ENCODE measurements at places on chromosomes 16 and 17. TPM values are rescaled to one million over a fixed set of nuclear protein-coding genes. Genes with fewer than 3 reads are reported as not detected.

GRCh38 chr16:56203052-56203451, 11.8 kb downstream of the GNAO1 start:
- DNase-seq = no peak
- H3K4me3 ChIP-seq = no peak overlapping the region
- H3K27me3 ChIP-seq = no peaks in the 10 kb centered on the region
- no peak overlapping the region for H3K27ac ChIP-seq

GRCh38 chr16:67240506-67240905, 6.8 kb downstream of the FHOD1 start:
- no peak for DNase-seq
- H3K36me3 ChIP-seq = peaks cover 42% of the 10 kb centered on the region
- H3K27ac ChIP-seq = peak overlapping the region; percentile 44
- no peak overlapping the region for H3K4me3 ChIP-seq
- H3K27me3 ChIP-seq = no peaks in the 10 kb centered on the region

The SYNGR3 gene
- 0.81 TPM for total RNA-seq

The SLC2A4 gene
- not detected for total RNA-seq

- no peak for DNase-seq
- no peak overlapping the region for H3K27ac ChIP-seq
- peaks cover 5% of the 10 kb centered on the region for H3K4me1 ChIP-seq
- H3K36me3 ChIP-seq = no peaks in the 10 kb centered on the region
These were observed 6.8 kb downstream of the AXIN2 start for GRCh38 chr17:65554553-65555223.

GRCh38 chr16:84175350-84176081, 11.3 kb downstream of the TAF1C start:
- no peak overlapping the region for H3K4me3 ChIP-seq
- peaks cover 2% of the 10 kb centered on the region for H3K36me3 ChIP-seq
- DNase-seq = peak; percentile 52

The EFNB3 gene
- 1.1 TPM for total RNA-seq

- H3K36me3 ChIP-seq = peaks cover 2% of the 10 kb centered on the region
- no peaks in the 10 kb centered on the region for H3K27me3 ChIP-seq
These were observed 189.8 kb downstream of the KATNIP start for GRCh38 chr16:27739606-27740357.

GRCh38 chr17:41777574-41778188, 8.8 kb downstream of the JUP start:
- peaks cover 45% of the 10 kb centered on the region for H3K4me1 ChIP-seq
- H3K36me3 ChIP-seq = no peaks in the 10 kb centered on the region
- H3K27me3 ChIP-seq = no peaks in the 10 kb centered on the region
- H3K4me3 ChIP-seq = no peak overlapping the region
- H3K27ac ChIP-seq = peak overlapping the region; percentile 97
- DNase-seq = peak; percentile 100

GRCh38 chr17:6539871-6540270, 16.5 kb downstream of the PITPNM3 start:
- no peaks in the 10 kb centered on the region for H3K27me3 ChIP-seq
- H3K4me3 ChIP-seq = no peak overlapping the region
- no peaks in the 10 kb centered on the region for H3K4me1 ChIP-seq
- no peaks in the 10 kb centered on the region for H3K36me3 ChIP-seq
- no peak overlapping the region for H3K27ac ChIP-seq
- no peak for DNase-seq

DNA sequence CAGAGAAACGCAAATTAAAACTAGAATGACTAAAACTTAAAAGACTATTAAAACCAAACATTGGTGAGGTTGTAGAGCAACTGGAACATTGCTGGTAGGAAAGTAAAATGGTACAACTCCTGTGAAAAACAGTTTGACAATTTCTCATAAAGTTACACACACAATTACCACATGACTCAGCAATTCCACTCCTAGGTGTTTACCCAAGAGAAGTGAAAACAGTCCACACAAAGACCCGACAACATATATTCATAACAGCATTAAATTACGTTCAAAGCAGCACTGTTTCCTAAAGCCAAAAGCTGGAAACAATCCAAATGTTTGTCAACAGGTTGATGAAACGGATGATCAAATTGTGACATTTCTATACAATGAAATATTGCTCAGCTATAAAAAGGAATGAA, 26.5 kb upstream of the ALOX12 start:
- H3K27me3 ChIP-seq = peaks cover 2% of the 10 kb centered on the region
- DNase-seq = peak; percentile 14
- H3K27ac ChIP-seq = no peak overlapping the region
- no peak overlapping the region for H3K4me3 ChIP-seq

- H3K27ac ChIP-seq = no peak overlapping the region
- peaks cover 52% of the 10 kb centered on the region for H3K36me3 ChIP-seq
- H3K27me3 ChIP-seq = no peaks in the 10 kb centered on the region
- no peak overlapping the region for H3K4me3 ChIP-seq
These were observed 26.7 kb downstream of the PLD6 start for GRCh38 chr17:17179371-17179827.

DNA sequence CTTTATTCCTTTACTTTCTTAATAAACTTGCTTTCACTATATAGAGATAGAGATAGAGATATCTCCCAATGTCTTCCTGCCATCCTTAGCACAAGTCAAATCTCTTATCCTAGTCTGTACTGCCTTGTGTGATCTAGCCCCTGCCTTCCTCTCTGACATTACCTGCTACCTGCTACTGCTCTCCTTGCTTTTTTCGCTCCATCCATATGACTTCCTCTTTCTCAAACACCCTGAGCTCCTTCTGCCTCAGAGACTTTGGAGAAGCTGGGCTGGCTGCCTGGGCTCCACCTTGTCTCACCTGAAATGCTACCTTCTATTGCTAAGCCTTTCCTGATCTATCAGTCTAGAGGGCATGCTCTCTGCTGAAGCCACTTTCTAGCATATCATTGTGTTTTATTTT, 24.7 kb upstream of the WSB1 start:
- H3K4me1 ChIP-seq = peaks cover 17% of the 10 kb centered on the region
- H3K4me3 ChIP-seq = no peak overlapping the region
- no peak for DNase-seq
- H3K27ac ChIP-seq = no peak overlapping the region

The TMEM88 gene
- 39.2 TPM for total RNA-seq

DNA sequence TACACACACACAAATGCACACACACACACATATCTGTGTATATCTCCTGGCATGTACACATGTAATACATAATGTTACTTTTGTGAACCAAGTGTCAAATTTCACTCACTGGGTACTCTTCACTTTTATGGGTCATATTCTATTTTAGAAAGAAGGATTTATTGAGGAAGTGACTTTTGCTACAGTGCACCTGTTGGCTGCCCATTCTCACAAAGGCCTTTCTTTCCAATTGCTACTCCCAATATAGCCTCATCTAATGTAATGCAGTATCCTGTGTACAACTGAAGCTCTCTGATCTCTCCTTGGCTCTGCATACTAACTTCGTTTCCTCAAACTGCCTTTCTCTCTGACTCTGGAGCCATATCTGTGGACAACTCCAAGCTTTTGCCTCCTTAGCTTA, 107.5 kb downstream of the ABCA8 start:
- no peak overlapping the region for H3K4me3 ChIP-seq
- H3K27me3 ChIP-seq = no peaks in the 10 kb centered on the region

DNA sequence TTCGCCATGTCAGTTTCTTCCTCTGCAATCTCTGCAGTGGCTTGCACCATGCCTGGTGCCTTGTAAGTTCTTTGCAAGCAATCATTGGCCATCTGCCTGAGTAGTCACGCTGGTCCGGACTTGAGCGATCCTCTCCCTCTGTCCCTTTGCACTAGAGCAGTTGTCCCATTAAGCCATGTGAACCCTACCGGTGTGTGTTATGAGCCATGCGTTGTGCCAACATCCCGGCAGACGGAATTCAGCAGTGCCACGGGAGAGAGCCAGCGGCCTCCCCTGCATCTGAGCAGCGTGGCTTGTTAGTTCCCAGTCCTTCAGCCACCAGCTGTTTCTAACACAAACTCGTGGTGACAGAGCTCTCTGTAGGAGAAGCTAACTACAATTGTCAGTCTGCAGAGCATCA, 275.1 kb upstream of the HSBP1 start:
- no peaks in the 10 kb centered on the region for H3K27me3 ChIP-seq
- DNase-seq = no peak
- no peak overlapping the region for H3K4me3 ChIP-seq
- no peak overlapping the region for H3K27ac ChIP-seq
- H3K36me3 ChIP-seq = no peaks in the 10 kb centered on the region
- no peaks in the 10 kb centered on the region for H3K4me1 ChIP-seq

DNA sequence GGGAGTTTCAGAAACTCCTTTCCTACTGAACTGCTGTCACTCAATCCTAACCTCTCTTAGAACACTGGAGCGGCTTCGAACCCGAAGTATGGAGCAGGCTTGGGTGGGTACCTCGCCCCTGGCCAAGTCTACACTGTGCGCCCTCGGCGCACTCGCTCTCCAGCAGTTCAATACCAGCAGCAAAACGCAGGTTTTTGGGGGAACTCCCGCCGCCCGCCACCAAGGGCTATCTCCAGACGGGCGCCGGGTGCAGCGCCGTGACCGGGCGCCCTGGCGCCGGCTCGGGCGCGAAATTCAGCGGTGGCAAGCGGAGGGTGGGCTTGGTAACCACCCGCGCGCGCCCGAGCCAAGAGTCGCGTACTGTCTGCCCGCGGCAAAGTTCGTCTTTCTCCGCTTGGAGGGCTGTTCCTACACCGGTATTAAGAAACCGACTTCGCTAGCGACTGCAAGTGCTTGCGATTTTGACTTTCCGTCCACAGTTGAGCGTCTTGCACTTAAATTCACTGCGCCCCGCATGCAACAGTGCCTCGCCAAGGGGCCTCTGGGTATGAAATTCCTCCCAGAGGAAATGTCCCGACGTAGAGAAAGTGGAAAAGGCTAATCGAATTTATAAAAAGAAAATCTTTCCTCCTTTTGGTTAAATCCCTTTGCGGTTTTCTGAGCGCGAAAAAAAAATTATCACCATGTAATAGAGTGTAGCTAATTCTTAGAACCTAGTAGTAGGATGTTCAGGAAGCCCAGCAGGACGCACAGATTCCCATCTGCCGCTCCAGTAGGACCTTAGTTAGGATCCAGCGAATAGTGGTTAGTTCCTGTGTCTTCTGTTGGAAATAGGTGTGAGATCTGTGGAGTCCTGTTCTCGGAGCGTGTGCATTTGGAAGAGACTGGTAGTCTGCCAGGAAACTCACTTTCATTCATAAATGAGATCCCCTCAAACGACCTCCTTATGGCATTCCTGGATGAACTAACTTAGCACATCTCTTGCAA, 5.0 kb upstream of the SALL1 start:
- H3K36me3 ChIP-seq = no peaks in the 10 kb centered on the region
- H3K27ac ChIP-seq = no peak overlapping the region
- DNase-seq = no peak
- H3K27me3 ChIP-seq = peaks cover 51% of the 10 kb centered on the region
- H3K4me3 ChIP-seq = no peak overlapping the region

DNA sequence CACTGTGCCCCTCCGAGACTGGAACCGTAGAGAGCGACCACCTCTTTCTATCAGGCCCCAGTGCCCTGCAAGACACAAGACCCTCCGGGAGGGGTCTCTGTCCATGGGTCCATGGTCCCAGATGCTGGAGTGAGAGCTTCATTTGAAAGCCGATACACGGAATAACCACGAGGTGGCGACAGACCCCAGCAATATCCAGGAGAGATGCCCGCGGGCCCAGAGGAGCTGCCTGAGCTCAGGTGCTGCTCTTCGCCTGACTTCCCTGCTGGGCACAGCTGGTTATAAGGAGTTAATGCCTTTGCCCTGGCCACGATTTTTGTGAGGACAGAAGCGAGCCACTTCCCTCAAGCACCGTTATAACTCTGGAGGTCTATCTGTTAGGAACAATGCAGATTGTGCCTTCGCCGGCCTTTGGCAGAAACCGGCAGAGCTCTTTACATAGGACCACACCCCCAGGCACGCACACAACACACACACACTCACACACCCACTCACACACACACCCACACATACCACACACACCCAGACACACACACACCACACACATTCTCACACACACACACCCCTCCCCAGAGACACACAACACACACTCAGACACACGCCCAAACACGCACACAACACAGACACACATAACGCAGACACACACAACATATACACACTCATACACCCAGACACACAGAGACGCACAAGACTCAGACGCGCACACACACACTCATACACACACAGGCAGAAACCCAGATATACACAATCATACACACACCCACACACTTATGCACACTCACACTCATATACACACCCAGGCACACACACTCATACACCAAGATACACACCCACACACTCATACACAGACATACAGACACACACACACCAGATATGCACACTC, 436.4 kb downstream of the SOX9 start:
- H3K4me1 ChIP-seq = no peaks in the 10 kb centered on the region
- DNase-seq = peak; percentile 22
- H3K27me3 ChIP-seq = no peaks in the 10 kb centered on the region
- no peaks in the 10 kb centered on the region for H3K36me3 ChIP-seq
- no peak overlapping the region for H3K4me3 ChIP-seq
- no peak overlapping the region for H3K27ac ChIP-seq

The C1QTNF8 gene
- total RNA-seq = not detected

The CCL11 gene
- not detected for total RNA-seq

GRCh38 chr16:85366031-85366763, 246.9 kb upstream of the GSE1 start:
- no peaks in the 10 kb centered on the region for H3K36me3 ChIP-seq
- peaks cover 3% of the 10 kb centered on the region for H3K4me1 ChIP-seq
- DNase-seq = no peak
- no peak overlapping the region for H3K27ac ChIP-seq
- no peak overlapping the region for H3K4me3 ChIP-seq

The GJC1 gene
- 39.7 TPM for total RNA-seq

DNA sequence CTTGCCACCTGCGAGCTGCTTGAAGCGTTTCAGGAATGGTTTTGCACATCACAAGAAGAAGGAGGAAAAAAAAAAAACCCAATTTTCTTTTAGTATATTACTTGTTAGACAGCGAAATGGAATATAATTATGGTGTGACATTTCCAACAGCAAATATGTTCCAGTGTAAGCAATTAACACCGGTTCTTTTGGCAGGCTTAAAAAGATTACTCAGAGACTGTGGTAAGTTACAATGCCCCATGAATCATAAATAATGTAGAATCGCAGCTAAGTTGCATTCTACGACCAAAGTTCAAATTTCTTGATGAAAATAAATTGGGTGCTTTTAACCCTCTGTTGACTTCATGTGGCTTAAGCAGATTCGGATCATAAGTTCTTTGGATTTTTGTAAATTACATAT, 245.2 kb downstream of the XYLT1 start:
- no peak overlapping the region for H3K4me3 ChIP-seq
- no peaks in the 10 kb centered on the region for H3K4me1 ChIP-seq
- no peak for DNase-seq
- H3K36me3 ChIP-seq = no peaks in the 10 kb centered on the region

The CTRB1 gene
- total RNA-seq = not detected

DNA sequence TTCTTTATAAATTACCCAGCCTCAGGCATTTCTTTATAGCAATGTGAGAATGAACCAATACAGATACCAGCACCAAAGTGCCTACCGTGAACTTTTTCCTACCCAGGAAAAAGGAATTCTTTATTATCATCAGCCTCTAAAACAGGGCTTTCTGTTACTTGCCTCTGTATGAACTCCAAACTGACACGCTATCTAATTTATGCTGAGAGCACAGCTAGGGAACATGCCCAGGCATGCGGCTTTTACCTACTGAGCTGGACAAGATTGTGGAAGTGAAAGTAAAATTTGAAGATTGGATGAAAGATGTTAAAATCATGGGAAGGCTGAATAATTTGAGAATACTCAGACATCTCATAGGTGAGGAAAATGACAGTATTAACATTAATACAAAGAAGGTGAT, 24.4 kb upstream of the ADCY9 start:
- no peaks in the 10 kb centered on the region for H3K4me1 ChIP-seq
- H3K27me3 ChIP-seq = peaks cover 4% of the 10 kb centered on the region
- H3K27ac ChIP-seq = no peak overlapping the region

GRCh38 chr17:5973410-5973809, 96.8 kb upstream of the WSCD1 start:
- peaks cover 8% of the 10 kb centered on the region for H3K27me3 ChIP-seq
- DNase-seq = no peak
- no peaks in the 10 kb centered on the region for H3K36me3 ChIP-seq
- no peak overlapping the region for H3K4me3 ChIP-seq

All from endothelial cell of umbilical vein (primary cell).